ENCODE measurements at places on chromosomes 1 and 21. TPM values are rescaled to one million over a fixed set of nuclear protein-coding genes. Genes with fewer than 3 reads are reported as not detected.

DNA sequence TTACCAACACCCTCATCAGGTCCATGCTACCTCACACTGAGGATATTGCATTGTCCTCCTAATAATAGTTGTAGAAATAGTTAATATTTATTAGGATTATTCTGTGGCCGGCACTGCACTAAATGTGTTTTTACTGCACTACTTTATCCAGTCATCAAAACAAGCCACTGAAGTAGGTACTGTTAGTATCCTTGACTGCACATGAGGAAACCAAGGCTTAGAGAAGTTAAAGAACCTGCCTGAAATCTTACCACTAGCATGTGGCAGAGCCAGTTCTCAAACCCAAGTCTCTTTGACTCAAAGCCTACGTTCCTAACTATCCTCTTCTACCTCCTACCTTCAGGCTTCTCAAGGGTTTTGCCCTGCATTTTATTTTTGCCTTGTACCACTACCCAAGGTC, 30.9 kb downstream of the FMO1 start:
- H3K27ac ChIP-seq: no peak overlapping the region
- DNase-seq: no peak
- H3K36me3 ChIP-seq: no peaks in the 10 kb centered on the region
- H3K27me3 ChIP-seq: no peaks in the 10 kb centered on the region

DNA sequence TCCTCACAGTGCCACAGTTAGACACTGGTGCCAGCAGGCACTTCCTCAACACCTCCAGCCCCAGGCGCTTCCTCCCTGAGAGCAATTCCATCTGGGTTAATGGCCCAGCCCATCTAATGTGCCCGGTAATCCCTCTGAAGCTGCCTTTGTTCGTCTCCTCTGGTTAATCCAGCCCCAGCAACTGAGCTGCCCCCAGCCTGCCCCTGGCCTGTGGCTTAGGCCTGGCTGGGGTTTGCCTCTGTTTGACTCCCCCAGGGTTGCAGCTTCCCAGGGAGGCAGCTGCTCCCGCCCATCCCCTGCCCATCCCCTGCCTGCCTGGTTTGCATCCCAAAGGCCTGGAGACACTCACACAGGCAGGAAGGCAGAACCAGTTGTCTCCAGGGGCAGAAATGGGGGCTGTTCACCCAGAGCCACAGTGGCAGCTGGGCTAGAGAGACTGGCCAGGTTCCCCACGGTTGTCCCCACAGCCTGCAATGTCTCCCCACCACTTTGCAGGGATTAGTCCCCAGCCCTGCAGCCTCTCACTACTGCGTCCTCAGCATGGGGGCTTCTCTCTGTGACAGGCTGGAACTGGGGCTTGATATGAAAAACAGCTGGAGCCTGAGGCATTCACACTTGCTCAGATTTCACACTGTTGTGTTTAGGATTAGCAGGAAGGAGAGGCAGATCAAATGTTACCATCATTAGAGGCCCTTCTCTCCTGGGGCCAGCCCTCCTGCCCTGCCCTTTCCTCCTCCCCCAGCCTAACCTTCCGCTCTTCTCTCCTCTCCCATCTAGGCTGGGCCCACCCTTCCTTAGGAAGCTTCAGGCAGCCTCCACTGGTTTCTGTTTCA, 120.2 kb downstream of the TLR5 start:
- H3K4me3 ChIP-seq: no peak overlapping the region
- no peaks in the 10 kb centered on the region for H3K36me3 ChIP-seq
- H3K27me3 ChIP-seq: no peaks in the 10 kb centered on the region
- DNase-seq: no peak
- no peak overlapping the region for H3K27ac ChIP-seq
- no peaks in the 10 kb centered on the region for H3K4me1 ChIP-seq

DNA sequence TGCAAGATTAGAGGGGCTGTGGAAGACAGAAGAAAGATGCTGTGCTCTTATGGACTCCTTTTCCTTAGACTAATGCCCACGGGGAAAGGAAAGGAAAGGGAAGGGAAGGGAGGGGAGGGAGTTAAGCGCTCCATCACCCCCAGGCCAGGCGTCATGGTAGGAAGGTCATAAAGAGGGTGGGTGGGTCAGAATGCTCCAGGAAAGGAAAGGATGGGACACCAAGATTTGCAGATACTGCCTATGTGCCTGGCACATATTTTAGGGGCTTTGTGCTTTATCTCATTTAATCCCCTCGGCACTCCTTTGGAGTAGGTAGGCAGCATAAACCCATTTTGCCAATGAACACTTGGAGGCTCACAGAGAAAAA, 41.4 kb downstream of the MAB21L3 start:
- peak overlapping the region; percentile 64 for H3K4me3 ChIP-seq
- H3K27ac ChIP-seq: no peak overlapping the region
- DNase-seq: no peak
- H3K4me1 ChIP-seq: no peaks in the 10 kb centered on the region

- no peak for DNase-seq
- H3K27ac ChIP-seq: no peak overlapping the region
- no peak overlapping the region for H3K4me3 ChIP-seq
- no peaks in the 10 kb centered on the region for H3K36me3 ChIP-seq
Observed at GRCh38 chr1:1206966-1207531, 657 bp upstream of the TNFRSF18 start.

DNA sequence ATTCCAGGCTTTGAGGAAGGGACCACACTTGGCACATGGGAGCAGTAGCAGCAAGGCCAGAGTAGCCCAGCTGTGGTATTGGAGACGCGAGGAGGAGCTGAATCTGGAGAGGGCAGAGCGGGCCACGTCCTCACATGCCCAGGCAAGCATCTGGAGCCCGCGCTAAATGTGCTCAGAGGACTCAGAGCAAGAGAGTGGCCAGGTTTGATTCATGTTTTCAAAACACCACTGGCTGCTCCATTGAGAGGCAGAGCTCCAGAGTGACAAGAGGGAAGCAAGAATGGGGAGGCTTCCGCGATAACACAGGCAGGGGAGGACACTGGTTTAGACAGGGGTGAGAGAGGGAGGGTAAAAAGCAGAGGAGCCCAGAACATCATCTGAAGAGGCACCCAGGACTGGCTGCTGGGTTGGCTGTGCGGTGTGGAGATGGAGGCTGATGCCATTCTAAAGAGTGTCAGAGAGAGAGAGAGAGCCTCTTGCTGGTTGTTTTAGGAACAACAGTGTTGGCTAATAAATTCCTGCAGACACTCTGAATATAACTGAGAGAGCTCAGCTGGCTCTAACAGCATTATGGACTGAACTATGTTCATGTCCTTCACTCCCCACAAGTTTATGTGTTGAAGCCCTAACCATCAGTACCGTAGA, 32.3 kb downstream of the RCAN1 start:
- H3K36me3 ChIP-seq: no peaks in the 10 kb centered on the region
- H3K27ac ChIP-seq: peak overlapping the region; percentile 46
- no peak for DNase-seq
- H3K27me3 ChIP-seq: no peaks in the 10 kb centered on the region
- H3K4me1 ChIP-seq: peaks cover 12% of the 10 kb centered on the region
- no peak overlapping the region for H3K4me3 ChIP-seq

- H3K4me1 ChIP-seq: peaks cover 14% of the 10 kb centered on the region
- H3K4me3 ChIP-seq: peak overlapping the region; percentile 76
- H3K27me3 ChIP-seq: no peaks in the 10 kb centered on the region
- H3K36me3 ChIP-seq: no peaks in the 10 kb centered on the region
- DNase-seq: peak; percentile 75
- peak overlapping the region; percentile 87 for H3K27ac ChIP-seq
Observed at GRCh38 chr21:45073301-45074047, 906 bp upstream of the ADARB1 start.

DNA sequence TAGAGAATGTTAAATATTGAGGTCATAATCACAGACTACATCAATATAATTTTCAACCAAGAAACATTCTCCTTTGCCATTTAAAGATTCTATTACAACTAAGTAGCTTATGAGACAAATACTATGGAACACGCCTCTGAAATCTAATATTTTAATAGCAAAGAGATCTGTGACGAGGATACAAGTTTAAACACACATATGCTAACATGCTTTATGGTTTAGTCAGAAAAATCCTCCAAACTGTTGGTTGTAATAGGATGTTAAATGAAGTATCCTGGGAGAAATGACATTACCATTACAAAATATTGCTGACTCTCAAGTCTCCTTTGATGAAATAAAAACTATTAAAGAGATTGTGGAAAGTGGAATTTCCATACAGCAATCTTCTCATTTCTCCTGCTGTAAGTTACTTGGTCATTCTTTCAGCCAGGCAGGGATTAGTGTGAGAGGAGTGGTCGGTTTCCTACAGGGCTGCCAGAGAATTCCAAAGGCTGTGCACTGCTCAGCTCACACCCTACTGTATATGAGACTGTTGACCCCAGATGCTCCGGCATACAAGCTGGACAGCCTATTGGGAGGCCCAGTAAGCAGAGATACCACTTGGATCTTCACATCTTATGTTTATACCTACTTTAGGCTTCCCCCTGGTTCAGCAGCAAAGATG, 26.6 kb downstream of the SCYL3 start:
- no peak overlapping the region for H3K27ac ChIP-seq
- H3K27me3 ChIP-seq: no peaks in the 10 kb centered on the region
- DNase-seq: no peak
- H3K4me1 ChIP-seq: no peaks in the 10 kb centered on the region

- no peaks in the 10 kb centered on the region for H3K4me1 ChIP-seq
- no peak for DNase-seq
- H3K27me3 ChIP-seq: no peaks in the 10 kb centered on the region
- no peaks in the 10 kb centered on the region for H3K36me3 ChIP-seq
Observed at GRCh38 chr1:113283914-113284313, 106.4 kb upstream of the MAGI3 start.

DNA sequence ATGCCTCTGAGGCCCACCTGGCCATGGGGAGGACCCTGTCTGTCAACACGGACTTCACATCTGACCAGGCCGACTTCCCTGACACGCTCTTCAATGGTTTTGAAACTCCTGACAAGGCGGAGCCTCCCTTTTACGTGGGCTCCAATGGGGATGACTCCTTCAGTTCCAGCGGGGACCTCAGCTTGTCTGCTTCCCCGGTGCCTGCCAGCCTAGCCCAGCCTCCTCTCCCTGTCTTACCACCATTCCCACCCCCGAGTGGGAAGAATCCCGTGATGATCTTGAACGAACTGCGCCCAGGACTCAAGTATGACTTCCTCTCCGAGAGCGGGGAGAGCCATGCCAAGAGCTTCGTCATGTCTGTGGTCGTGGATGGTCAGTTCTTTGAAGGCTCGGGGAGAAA, 101.8 kb downstream of the ADARB1 start:
- no peaks in the 10 kb centered on the region for H3K27me3 ChIP-seq
- H3K36me3 ChIP-seq: peaks cover 37% of the 10 kb centered on the region
- no peak overlapping the region for H3K4me3 ChIP-seq
- no peaks in the 10 kb centered on the region for H3K4me1 ChIP-seq
- H3K27ac ChIP-seq: no peak overlapping the region

- H3K4me1 ChIP-seq: no peaks in the 10 kb centered on the region
- H3K27me3 ChIP-seq: no peaks in the 10 kb centered on the region
- H3K27ac ChIP-seq: no peak overlapping the region
- H3K4me3 ChIP-seq: no peak overlapping the region
Observed at GRCh38 chr21:42344631-42345030, 6.2 kb downstream of the TFF2 start.

- H3K4me3 ChIP-seq: no peak overlapping the region
- no peaks in the 10 kb centered on the region for H3K27me3 ChIP-seq
- no peaks in the 10 kb centered on the region for H3K4me1 ChIP-seq
- H3K36me3 ChIP-seq: no peaks in the 10 kb centered on the region
- DNase-seq: no peak
Observed at GRCh38 chr21:25215698-25216384, 391.4 kb downstream of the MRPL39 start.

DNA sequence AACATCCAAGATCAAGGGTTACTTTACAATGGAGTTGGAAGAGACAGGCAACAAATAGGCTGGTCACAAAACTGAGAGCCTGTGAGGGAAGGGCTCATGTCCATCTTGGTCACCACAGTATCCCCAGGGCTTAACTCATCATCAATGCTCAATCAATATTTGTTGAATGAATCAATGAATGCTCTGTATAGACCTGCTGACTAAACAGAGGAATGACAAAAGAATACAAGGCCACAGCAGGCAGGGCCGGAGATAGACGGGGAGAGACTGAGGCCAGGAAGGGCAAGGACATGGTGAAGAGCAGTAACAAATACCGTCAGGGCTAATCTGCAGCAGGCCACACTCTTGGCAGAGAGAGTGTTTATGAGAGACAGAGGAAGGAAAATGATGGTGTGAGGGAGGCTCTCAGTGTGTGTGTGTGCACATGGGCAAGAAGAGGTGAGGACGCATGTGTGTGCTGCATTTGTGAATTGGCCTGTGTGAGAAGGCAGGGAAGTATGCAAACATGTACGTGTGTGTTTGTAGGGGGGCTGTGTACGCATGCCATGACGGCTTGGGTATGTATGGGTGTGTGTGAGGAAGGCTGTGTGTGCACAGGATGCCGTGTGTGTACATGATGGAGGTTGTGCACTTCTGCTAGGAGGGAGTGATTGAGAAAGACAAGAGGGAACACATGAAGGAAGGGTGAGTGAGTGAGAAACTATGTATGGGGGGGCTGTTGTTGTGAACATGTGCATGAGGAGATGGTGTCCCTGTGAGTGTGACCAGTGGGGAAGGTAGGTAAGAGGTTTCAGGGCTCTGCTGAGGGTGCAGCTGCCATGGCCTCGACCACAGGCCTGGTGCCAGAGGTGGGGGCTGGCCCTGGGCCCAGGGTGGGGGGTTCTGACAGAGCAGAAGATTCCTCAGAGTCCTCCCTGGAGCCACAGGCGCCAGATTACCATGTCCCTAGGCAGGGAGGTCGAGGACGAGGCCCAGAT, 15.4 kb downstream of the AHDC1 start:
- peaks cover 5% of the 10 kb centered on the region for H3K36me3 ChIP-seq
- no peak overlapping the region for H3K4me3 ChIP-seq
- H3K4me1 ChIP-seq: peaks cover 21% of the 10 kb centered on the region
- H3K27me3 ChIP-seq: no peaks in the 10 kb centered on the region
- H3K27ac ChIP-seq: peak overlapping the region; percentile 96

GRCh38 chr1:117652421-117652820, 46.6 kb downstream of the TENT5C start:
- no peaks in the 10 kb centered on the region for H3K36me3 ChIP-seq
- no peaks in the 10 kb centered on the region for H3K4me1 ChIP-seq
- no peak overlapping the region for H3K27ac ChIP-seq
- H3K27me3 ChIP-seq: no peaks in the 10 kb centered on the region
- H3K4me3 ChIP-seq: no peak overlapping the region
- DNase-seq: no peak

The S100A7 gene
- total RNA-seq: not detected

The UAP1 gene
- total RNA-seq: 32.7 TPM

The CHODL gene
- not detected for total RNA-seq

Data from ascending aorta (tissue), 2 donors.